NCI-H526 (cell line): ENCODE measurements at places on chromosomes 4 and X.
A peak's percentile ranks its signal among the peaks of the same experiment; 100 is the strongest.

DNA sequence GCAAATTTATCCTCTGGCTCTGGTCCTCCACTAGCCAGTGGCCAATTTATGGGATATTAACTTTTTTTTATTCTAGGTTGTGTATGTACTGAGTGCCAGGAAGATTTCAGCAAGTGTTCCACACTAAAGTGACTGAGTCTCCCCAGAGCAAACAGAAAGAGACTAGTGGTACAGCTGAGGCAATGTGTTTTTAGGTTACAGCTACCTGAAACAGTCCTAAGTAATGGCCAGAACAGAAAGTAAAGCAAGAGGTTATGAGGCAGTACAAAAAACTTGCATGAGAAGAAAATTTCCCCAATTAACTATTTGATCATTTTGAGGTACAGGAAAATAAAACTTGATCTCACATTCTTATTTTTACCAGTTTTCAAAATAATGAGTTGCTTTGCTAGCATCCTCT lies 31.2 kb downstream of the PRDM8 start:
- DNase-seq, result no peak

DNA sequence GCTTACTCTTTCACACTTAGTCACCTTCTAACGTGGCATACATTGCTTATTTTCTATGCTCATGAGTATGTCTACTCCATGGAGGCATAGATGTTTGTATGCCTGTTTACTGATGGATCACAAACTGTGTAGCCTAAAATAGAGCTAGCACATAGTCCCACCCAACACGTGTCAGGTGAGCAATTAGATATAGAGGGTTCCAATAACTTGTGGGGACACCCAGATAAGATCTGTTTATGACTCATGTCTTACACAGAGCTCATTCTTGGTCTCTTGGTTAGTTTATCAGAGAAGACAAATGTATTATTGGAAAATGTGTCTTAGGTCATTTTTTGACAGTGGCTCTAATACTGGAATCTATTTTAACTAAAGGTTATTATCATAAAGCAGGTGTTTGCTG lies 6.8 kb downstream of the ZFP42 start:
- DNase-seq, result no peak

- DNase-seq, result peak; percentile 17
These were observed 82.5 kb downstream of the TBC1D9 start for GRCh38 chr4:140673729-140674128.

DNA sequence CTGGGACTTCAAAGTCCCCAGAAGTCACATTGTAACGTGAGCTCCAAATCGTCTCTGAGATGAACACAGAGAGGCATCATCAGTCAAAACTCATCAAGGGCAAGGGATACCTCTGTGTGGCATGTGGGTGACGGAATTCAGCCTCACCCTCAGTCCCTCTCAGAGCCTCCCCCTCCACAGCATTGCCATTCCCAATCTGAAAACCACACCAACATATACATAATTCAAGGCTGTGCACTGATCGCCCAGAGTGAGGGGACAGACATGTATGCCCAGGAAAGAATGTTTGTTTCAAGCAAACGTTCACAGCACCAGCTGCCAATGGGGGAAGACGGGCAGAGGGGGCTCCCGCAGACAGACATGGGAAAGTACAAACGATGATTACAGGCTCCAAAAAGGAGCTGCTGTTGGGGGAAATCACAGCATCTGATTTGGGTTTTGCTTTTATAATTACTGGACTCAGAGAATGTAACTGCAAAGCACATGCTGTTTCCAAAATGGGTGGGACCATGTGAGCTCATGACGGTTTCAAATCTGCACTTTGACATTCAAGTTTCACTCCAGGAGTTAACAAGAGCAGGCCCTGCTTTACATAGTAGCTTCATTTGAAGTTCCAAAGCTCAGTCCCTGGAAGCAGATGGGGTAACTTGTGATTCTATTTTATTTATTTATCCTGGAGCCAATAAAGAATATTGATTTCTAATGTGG lies 88.3 kb downstream of the CLCN4 start:
- no peak for DNase-seq

- no peak for DNase-seq
These were observed 29.1 kb downstream of the FHL1 start for GRCh38 chrX:136176399-136176825.

DNA sequence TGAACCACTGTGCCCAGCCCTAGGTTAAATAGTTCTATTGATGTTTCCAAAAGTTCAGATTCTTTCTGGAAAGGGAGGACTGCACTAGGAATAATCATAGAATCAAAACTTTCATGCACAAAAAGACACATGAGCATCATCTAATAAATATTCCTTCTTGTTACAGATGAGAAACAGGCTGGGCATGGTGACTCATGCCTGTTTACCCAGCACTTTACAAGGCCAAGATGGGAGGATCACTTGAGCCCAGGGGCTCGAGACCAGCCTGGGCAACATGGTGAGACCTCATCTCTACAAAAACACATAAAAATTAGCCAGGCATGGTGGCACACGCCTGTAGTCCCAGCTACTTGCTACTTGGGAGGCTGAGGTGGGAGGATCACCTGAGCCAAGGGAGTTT lies 27.7 kb downstream of the LARP7 start:
- DNase-seq, result no peak

- no peak for DNase-seq
These were observed 41.0 kb downstream of the FNIP2 start for GRCh38 chr4:158809611-158810486.

DNA sequence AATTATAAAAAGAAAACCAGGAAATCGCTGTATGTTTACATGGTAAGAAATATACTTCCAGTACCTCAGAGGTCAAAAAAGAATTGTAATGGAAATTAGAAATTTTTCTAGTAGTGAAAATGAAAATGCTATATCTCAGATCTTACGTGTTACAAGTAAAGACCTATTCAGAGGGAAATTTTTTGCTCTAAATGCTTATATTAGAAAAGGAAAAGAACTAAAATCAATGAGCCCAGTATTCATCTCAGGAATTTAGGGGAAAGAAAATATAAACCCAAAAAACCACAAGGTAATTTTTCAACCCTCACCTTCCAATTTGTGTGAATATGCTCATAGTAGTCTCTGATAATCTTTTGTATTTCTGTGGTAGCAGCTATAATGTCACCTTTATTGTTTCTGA lies 145.6 kb downstream of the RAP1GDS1 start:
- no peak for DNase-seq

DNA sequence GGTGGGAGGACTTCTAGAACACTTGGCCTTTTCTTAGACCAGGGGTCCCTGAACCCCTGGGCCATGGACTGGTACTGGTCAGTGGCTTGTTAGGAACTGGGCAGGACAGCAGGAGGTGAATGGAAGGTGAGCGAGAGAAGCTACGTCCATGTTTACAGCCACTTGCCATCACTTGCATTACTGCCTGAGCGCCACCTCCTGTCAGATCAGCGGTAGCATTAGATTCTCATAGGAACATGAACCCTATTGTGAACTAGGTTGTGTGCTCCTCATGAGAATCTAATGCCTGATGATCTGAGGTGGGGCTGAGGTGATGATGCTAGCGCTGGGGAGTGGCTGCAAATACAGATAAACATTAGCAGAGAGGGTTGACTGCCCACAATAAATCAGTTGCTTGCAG lies 100.9 kb upstream of the IGFBP7 start:
- no peak for DNase-seq

GRCh38 chr4:113540859-113541258 lies 220.7 kb downstream of the CAMK2D start:
- DNase-seq, result no peak

- no peak for DNase-seq
These were observed 94.9 kb downstream of the ADRA2C start for GRCh38 chr4:3860913-3861636.

GRCh38 chrX:38347136-38347535 lies 5.3 kb upstream of the OTC start:
- DNase-seq, result no peak

DNA sequence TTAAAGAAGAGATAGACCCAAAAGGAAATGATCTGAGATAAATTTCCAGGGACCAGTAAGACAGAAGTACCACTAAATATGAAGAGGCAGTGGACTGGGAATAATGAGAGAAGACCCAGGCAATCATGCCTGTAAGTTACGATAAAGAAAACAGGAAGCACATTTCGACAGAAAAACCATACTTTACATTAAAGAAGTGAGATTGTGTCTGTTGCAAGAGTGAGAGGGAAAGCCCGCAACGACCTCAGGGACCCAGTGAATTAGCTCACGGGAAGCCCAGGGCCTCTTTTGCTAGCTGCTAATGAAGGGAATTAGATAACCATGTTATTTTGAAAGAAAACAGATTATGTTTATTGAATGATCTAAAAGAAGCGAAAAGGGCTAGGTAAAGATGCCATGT lies 28.9 kb upstream of the ACSL1 start:
- DNase-seq, result no peak

DNA sequence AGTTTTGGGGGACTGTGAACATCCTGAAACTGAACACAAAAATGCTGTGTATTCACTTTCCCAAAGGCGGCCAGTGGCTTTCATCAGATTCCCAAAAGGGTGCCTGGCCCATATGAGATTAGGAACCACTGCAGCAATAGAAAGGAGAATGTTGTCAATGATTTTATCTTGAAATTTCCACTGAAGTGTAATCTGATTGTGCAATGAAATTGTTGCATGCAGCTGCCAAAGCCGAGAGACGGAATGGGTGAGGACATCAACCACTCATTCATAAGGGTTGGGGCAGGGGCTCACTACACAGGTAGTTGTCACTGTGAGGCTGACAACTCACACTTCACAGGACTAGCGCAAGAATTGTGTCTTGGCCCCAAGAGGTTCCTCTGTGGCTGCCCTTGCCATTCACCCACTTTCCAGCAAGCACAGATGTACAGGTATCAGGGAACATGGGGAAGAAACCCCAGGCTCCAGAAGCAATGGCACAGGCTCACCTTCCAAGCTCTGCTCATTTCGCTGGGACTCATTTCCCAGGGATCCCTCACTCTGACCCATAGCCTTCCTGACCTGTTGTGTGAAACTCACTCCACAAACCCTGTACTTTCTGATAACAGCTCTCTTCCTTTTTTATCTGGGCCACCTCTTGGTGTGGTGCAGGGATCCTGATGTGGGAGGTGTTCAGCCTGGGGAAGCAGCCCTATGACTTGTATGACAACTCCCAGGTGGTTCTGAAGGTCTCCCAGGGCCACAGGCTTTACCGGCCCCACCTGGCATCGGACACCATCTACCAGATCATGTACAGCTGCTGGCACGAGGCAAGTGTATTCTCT lies 48.8 kb downstream of the BMX start:
- DNase-seq, result no peak

DNA sequence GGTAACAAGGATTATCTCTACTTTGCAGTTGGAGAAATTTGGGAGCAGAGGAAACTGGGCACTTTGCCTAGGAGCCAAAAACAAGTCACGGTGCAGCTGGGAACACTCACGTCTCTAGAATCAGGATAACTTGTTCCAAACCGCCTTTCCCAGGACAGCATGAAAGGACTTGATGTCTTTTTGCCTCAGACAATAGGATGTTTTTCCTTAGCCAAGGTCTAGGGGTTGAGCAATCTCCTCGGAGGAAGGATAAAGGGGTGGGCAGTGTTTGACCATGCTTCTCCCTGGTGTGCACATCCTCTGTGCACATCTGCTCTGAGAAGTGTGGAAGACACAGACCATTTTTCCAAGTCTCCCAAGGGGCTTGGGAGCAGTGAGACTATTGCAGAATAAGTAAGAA lies 1.7 kb upstream of the SPARCL1 start:
- DNase-seq, result no peak

- peak; percentile 4 for DNase-seq
These were observed 29.5 kb downstream of the EGFL6 start for GRCh38 chrX:13598877-13599276.

DNA sequence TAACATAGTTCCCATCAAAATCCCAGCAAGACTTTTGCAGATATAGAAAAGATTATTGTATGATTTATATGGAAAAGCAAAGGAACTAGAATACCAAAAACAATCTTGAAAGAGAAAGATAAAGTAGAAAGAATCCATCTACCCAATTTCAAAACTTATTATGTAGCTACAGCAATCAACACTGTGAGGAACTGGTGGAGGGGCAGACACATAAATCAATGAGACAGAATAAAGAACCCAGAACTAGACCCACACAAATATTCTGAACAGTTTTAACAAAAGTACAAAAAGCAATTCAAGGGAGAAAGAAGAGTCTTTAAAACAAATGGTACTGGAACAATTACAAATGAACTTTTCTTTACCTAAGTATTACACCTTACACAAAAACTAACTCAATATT lies 67.0 kb downstream of the LRBA start:
- DNase-seq, result no peak

- no peak for DNase-seq
These were observed 6.4 kb upstream of the SEPTIN11 start for GRCh38 chr4:76943129-76943620.

GRCh38 chr4:139246166-139246565 lies 33.9 kb downstream of the MGARP start:
- no peak for DNase-seq

GRCh38 chr4:100362366-100362765 lies 155.5 kb downstream of the EMCN start:
- DNase-seq, result no peak

DNA sequence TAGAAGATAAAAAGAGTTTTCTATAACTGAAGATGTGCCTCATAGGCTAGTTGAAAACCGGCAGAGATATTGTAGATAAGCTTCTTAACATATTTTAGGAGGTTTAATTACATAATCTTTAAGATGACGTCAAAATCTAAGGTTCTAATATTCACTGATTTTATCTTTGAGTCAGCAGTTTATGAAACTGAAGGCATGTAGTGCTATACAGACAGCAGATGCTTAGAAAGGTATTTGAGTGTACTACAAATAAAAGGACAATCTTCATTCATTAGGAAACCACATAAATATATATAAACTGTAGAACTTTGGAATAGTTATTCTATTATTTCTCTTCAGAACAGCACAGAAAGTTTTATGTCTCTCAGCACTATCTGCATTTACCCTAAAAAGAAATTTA lies 504.8 kb downstream of the IL15 start:
- DNase-seq, result no peak

GRCh38 chr4:8340781-8341241 lies 71.3 kb downstream of the HTRA3 start:
- no peak for DNase-seq

- DNase-seq, result no peak
These were observed 14.0 kb upstream of the TMEM156 start for GRCh38 chr4:39046249-39046648.

- DNase-seq, result no peak
These were observed 123.2 kb downstream of the RPS6KA6 start for GRCh38 chrX:84064814-84065213.
